Tongue (tissue), 3 donors: ENCODE measurements at places on chromosomes 11 and 22. TPM values are rescaled to one million over a fixed set of nuclear protein-coding genes. Genes with fewer than 3 reads are reported as not detected.

MS4A6A gene
- 24.4 TPM for total RNA-seq

GGT5 gene
- 4.9 TPM for total RNA-seq

OR4A15 gene
- total RNA-seq = not detected

CCDC15 gene
- 7.4 TPM for total RNA-seq

PAX6 gene
- total RNA-seq = 0.92 TPM

SYT13 gene
- total RNA-seq = 1.5 TPM

- DNase-seq = no peak
Measured at GRCh38 chr11:64013141-64013896, 22.4 kb upstream of the FLRT1 start.

- no peak for DNase-seq
Measured at GRCh38 chr11:65210748-65211147, 29.0 kb downstream of the CAPN1 start.

DNA sequence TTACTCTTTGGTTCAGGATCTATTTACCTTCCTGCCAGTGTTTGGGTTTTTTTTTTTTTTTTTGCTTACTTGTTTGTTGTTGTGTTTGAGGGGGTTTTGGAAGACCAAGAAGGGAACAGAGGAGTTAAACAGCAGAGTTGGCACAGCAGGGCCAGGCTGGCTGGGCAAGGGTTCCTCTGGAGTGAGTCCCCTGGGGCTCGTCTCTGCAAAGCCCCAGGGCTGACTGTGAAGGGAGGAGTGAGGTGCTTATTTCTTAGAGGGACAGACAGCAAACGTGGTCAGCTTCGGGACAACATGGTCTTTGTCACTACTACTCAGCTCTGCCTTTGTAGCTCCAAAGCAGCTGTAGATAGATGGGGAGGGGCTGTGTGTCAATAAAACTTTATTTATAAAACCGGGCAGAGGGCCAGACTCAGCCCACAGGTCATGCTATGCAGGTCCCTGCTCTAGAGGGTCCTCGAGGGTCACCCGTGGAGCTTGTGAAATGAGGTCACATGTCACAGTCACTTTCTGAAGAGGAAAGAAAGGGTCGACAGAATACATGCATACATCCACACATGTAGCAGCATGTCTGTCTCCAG lies 1404.7 kb downstream of the BRD1 start:
- no peak for DNase-seq

DNA sequence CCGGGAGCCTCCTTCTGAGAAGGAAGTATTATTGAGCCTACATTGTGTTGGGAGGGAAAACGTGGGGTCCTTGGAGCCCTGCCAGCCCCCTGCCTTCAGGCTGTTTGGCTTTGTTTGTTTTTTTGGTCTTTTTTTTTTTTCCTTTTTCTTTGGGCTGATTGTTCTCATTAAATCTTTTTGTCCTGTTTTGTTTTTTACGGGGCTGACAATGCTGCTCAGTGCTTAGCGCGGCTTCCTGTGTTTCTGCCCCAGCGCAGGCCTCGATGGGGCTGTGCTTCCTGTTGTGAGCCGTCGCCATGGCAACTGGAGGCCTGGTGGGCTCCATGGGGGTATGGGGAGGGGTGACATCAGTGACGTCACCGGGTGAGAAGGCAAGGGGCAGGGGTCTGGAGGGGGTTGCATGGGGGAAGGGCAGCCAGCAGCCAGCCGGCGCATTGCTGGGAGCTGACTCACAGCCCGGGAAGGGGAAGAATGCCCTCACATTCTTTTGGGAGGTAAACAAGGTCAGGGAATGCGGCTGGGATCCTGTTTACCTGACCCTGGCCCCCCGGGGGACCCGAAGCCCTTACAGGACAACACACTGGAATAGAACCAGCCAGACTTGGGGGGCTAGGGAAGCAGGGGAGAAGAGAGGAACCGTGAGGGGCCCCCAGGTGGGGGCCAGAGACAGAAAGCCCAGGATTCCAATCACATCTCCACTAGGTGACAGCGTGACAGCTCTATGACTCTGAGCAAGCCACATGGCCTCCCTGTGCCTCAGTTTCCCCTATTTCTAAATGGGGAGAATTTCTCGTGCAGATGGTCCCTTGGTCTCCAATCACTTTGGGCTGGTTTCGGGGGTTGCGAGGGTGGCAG lies 22.2 kb upstream of the CBX7 start:
- DNase-seq = peak; percentile 87

DNA sequence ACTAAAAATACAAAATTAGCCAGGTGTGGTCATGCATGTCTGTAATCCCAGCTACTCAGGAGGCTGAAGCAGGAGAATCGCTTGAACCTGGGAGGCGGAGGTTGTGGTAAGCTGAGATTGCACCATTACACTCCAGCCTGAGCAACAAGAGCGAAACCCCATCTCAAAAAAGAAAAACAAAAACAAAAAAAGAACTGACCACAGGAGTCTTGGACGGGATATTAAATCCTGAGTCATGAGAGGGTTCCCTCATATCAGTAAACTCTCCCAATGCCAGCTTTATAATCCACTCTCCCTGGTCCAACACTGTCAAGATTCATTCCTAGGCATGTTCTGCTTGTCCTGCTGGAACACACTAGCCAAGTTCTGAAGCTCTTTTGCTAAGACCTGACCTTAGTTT lies 61.5 kb upstream of the EP300 start:
- DNase-seq = no peak
